ENCODE measurements at places on chromosomes 2 and 18.

DNA sequence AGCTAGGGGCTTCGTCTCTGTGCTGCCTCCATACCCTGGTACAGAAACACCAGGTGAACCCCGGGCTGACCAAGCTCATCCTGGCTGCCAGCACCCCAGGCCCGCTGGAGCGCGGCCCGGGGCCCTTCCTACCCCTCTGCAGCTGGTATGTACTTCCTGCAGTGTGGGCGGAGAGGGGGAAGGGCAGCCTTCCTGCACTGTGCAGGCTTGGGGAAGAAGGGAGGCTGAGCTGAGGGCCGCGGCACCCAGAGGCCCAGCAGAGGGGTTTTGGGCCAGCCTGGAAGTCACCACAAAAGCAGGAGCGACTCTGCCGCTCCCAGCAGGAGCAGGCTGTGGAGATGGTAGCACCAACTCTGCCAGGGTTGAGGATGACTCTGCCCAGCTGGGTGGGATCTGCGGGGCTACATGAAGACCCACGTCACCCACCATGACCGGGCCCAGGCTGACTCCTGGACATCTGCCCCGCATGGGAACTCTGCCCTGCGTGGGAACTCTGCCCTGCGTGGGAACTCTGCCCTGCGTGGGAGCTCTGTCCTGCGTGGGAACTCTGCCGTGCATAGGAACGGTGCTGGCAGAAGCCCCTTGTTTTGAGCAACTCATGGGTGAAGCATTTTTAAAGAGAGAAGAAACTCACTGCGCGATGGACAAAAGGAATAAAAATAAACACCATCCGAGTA lies 273.3 kb downstream of the NDUFA10 start:
- DNase-seq, result no peak

DNA sequence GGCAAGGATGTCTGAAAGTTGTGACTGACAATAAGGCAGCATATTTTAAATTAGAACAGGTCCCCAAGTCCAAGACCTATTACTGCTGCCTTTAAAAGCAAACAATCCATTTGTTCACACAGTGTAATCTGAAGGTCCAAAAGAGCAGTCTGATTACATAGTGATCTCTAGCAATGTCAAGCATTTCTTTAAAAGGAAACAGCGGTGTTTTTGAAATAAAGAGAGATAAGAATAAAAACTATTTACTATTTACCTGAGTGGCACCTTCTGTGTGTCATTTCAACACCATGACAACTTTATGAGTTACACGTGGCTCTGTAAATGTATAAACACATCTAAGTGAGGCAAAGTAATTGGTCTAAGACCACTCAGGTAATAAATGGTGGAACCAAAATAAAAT lies 1009.9 kb upstream of the CNTNAP5 start:
- DNase-seq, result no peak

GRCh38 chr2:98394595-98395153 lies 48.4 kb downstream of the CNGA3 start:
- DNase-seq, result no peak

- DNase-seq, result no peak
Observed at GRCh38 chr18:46636040-46636630, 20.9 kb downstream of the LOXHD1 start.

DNA sequence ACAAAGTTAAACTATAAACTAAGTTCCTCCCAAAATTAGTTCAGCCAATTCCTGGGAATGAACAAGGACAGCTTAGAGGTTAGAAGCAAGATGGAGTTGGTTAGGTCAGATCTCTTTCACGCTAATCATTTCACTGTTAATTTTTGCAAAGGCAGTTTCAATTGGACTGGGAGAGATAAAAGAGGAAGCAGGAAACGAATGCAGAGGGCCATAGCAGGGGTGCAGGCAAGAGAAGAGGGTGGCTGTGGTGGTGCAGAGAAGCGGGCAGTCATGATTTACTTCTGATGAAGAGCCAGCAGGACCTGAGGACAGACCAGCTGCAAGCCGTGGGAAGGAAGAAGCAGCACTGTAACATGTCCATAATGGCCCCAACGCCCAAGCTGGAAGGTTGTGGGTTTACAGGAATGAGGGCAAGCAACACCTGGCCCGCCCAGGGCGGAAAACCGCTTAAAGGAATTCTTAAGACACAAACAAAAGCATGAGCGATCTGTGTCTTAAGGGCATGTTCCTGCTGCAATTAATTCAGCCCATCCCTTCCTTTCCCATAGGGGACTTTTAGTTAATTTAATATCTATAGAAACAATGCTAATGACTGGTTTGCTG lies 4.1 kb upstream of the RMP24 start:
- DNase-seq, result no peak

GRCh38 chr18:58572181-58572580 lies 56.7 kb downstream of the ALPK2 start:
- no peak for DNase-seq

DNA sequence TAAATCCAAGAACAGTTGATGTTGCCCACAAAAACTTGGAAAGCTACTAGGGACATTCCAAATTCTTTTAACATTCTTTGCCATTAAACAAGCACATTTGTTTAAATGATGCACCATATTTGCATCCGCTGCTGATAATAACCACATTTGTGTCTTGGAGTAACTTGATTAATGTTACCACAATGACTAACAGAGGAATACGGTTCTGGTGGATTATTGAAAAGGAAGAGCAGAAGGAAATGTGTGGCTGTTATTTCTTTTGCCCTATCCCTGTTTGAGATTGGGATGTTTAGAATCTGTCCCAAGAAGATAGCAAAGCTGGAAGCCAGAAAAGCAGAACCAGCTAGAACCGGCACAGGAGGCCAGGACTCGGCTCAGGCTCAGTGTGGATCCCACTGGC lies 39.2 kb upstream of the RASGRP3 start:
- DNase-seq, result no peak

DNA sequence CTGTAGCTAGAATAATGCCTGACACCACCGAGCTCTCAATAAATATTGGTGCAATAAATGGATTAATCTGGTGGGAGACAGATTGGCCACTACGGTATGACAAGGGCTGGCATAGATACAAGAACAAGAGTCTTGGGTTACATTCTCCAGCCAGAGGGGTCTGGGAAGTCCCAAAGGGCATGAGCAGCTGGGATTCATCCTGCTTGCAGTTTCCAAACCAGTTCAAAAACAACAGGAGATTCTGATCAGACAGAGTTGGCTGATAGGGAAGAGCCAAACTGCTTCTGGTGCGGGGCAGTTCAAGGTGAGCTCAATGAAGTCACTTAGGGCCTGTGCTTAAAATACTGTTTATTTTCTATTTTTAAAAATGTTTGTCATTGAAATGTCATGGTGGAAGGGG lies 266.9 kb downstream of the TNS1 start:
- DNase-seq, result no peak

DNA sequence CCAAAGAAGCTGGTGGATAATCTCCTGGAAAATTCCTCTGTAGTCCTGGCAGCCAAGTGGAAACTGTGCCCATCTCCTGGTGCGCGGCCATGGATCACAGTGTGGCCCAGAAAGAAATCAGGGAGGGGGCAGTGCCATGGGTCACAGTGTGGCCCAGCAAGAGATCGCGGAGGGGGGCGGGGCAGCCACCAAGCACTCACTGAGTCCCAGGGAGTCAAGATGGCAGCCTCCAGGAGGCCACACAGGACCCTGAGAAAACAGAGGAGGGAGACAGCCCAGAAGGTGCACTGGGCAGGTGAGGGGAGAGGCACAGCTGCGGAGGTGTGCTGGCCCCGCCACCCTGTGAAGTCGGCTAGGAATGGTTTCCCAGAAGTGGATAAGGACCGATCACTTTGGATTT lies 8.1 kb upstream of the ATP6V1B1 start:
- DNase-seq, result no peak

DNA sequence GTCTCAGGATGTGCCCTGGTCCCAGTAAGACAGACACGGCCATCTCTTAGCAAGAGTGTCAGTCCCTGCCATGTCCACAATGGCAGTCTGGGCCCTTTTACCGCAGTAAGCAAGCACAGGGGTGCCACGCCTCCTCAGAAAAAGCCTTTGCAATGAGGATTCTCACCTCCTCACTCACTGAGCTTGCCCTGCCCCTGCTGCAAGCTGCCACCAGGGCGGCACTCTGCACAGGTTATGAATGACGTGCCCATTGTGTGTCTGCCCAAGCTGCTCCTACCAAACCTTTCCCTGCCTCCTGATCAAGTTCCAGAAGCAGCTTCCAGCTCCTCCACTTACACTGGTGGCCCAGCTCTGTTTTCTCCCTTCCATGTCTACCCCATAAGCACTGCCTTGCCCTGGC lies 23.3 kb downstream of the ERCC3 start:
- DNase-seq, result no peak

- DNase-seq, result no peak
Observed at GRCh38 chr2:205129531-205129930, 552.8 kb upstream of the NRP2 start.

- DNase-seq, result no peak
Observed at GRCh38 chr18:80154293-80154692, 45.2 kb downstream of the ADNP2 start.

- no peak for DNase-seq
Observed at GRCh38 chr2:146532009-146532408, 1312.8 kb upstream of the ACVR2A start.

GRCh38 chr2:118990757-118991545 lies 49.0 kb downstream of the MARCO start:
- DNase-seq, result no peak

GRCh38 chr18:6221602-6222014 lies 193.1 kb downstream of the L3MBTL4 start:
- no peak for DNase-seq

GRCh38 chr18:41113885-41114482 lies 841.0 kb upstream of the PIK3C3 start:
- no peak for DNase-seq

DNA sequence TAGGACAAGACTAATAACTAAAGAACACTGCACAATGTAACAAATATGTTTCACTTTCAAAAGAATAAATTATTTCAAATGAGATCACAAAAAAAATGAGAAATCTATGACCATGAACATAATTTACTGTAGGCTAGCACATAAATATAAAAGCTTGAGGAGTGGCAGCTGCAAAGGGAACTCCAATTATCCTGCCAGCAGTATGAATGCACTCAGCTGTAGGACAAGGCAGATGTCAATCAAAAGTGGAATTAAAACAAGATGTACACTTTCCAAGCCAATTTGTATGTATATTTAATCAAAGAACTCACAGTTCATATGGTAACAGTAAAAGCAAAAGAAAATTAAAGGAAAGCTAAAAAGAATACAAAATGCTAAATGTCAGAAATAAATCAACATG lies 76.6 kb upstream of the NCKAP5 start:
- no peak for DNase-seq

GRCh38 chr2:43041661-43042360 lies 184.6 kb downstream of the ZFP36L2 start:
- no peak for DNase-seq

GRCh38 chr18:44568342-44568741 lies 112.3 kb upstream of the SETBP1 start:
- DNase-seq, result no peak

DNA sequence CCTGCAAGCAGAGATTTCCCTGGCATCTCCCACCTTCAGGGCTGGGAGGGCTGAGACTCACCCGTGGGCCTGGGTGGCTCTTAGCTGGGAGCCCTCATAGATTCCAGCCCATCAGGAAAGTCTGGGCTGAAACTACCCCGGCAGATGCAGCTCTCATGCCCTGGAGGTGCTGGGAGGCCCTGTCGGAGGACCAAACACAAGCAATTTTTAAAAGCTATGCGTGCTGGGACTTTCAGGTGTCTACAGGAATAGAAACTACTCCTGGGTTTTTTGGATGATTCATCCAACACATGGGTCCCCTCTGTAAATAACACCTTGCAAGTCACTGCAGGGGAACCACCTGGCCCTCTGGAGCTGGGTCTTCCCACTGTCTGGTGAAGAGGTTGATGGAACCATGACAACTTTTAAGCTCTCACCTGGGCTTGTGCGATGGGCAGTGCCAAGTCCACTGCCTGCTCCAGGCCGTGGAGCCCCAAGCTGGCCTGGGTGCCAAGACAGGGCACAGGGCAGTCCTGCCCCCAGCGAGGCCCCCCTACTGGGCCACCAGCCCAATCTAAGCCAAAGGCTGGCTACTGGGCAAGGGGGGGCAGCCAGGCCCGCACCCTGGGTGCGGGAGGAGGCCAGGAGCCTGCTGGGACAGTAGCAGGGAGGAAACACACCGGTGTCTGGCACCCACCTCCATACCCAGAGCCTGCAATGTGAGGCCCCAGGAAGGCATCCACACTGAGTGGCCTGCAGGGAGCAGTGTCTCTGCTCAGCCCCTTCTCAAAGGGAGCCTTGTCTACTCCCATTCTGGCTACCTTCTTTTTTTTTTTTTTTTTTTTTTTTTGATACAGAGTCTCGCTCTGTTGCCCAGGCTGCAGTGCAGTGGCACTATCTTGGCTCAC lies 1.1 kb upstream of the GPR55 start:
- DNase-seq, result no peak

- DNase-seq, result no peak
Observed at GRCh38 chr2:19356545-19357401, 1.6 kb downstream of the OSR1 start.

GRCh38 chr18:34857320-34857719 lies 147.2 kb downstream of the DTNA start:
- DNase-seq, result no peak

- peak; percentile 28 for DNase-seq
Observed at GRCh38 chr2:9139491-9140443, 66.8 kb upstream of the ASAP2 start.

DNA sequence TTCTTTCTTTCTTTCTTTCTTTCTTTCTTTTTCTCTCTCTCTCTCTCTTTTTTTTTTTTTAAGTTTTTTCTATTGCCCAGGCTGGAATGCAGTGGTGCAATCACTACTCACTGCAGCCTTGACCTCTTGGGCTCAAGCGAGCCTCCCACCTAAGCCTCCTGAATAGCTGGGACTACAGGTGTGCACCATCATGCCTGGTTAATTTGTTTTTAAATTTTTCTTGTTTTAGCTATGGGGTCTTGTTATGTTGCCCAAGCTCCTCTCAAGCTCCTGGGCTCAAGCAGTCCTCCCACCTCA lies 19.4 kb upstream of the CCDC88A start:
- no peak for DNase-seq

- no peak for DNase-seq
Observed at GRCh38 chr2:68256093-68256450, 3.7 kb upstream of the PPP3R1 start.

- DNase-seq, result no peak
Observed at GRCh38 chr2:46193855-46194254, 103.4 kb upstream of the EPAS1 start.

Data from NK-92 treated with Interleukin-12 subunit alpha and Interleukin-12 subunit beta, amount 100 ng/mL, for 24 hours (cell line).